ENCODE measurements at places on chromosomes 16 and 17.

DNA sequence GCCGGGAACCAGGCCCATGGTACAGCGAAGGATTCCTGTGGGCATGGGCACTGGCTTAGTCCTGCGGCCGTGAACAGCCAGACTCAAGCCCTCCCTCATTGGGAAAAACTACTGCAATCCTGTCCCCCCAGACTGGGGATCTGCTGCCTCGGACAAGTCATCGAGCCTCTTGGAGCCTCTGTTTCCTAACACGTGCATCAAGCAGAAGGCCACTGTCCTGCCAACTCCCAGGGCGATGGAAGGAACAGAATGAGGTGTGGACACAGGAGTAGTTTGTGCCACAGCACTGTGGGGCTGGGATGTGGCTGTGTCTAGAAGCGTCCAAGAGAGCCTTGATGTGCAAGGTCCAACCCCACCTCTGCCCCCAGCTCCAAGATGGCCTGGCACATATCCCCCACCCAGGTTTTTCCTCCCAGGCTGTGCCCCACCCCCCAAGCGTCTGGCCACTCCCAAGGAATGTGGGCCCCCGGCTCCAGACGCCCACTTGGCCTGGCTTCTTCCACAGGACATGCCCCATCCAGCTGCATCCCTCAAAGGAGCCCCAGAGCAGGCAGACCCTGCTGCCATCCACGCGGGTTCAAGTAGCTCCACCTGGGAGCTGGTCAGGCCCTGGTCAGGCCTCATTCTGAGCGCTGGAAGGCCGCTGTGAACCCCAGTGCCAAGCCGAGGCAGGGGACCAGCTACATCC is 3.4 kb downstream of the CAMKK1 start:
- DNase-seq, result no peak

DNA sequence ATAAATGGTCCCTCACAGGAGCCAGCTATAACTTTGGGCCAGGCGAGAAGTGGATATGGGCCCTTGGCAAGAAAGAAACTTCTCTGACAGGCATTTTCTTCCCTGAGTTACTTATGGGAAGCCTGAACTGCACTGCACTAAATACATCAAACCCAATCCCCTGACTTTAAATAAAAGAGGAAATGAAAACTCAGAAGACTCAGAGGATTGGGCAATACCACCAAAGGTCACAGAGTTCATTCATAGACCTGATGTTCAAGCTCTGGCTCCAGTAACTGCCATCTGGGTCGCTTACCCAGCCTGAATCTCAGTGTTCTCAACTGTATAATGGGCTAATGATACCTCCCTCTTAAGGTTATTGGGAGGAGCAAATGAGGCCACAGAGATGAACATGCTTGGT is 815 bp downstream of the KRT35 start:
- no peak for DNase-seq

- DNase-seq, result no peak
These were observed 52.8 kb downstream of the PLXDC1 start for GRCh38 chr17:39098588-39098987.

DNA sequence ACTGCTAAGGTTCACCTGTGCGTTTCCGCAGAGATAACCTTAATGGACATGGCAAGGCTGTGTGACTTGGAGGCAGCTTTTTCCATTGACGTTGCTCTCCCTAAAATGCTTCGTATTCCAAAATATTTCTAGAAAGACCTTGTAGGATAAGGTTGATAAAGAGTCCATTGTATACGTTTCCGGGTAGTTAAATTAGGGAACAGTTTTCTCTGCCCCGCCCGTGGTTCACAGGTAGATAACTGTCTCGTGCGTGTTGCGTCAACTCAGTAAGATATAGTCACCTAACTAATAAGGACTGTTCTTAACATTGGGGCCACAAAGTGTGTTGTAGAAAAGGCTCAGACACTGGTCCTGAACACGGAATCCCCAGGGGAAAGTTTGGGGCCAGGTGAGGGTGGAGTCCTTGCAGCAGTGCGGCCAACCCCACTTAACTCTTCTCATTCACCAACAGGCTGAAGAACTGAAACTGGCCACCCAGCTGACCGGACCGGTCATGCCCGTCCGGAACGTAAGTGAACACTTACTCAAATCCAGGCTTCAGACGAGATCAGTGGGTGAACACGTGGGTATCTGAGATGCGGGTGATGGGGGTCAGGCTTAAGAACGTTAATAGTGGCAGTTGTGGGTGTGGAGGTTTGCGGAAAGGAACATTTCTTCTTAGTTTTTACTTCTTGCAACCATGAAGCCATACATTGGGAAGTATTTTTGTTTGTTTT is 1.6 kb downstream of the RPL13 start:
- no peak for DNase-seq

- no peak for DNase-seq
These were observed 6.7 kb downstream of the ABCA3 start for GRCh38 chr16:2333772-2334379.

GRCh38 chr17:348692-349425 is 3.7 kb downstream of the RPH3AL start:
- no peak for DNase-seq

DNA sequence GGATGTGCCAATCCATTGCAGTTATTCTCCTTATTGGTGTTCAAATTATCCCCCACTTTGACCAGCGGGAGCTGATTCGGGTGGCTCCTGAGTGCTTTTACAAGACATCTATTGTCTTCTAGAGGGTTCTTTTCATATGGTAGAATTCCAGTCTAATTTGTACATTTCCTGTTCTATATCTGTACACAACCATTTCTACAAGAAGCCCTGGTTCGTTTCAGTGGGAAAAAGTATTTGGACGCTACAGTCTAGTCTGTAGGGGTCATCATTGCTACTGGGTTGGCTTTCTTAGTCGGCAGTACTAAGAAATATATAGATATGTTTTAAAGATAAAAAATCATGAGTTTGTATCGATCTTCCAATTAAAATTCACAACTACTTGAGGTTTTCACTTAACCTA is 262.6 kb downstream of the MAP2K6 start:
- DNase-seq, result no peak

GRCh38 chr17:29278692-29279091 is 15.3 kb downstream of the NUFIP2 start:
- DNase-seq, result no peak

DNA sequence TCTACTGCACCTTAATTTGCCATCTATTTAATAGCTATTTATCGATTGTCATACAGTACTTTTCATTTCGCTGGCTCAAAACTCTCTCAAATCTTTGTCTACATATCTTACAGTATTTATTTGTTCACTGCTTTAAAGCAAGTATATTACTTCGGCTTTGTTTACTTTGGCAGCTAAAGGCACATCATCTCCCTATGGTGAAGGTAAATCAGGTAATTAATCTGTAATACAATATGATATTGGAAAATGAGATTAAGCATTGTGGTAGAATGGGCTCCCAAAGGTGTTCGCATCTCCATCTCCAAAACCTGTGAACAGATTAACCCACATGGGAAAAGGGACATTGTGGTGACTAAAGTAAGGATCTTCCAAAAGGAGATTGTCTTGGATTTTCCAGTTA is 6.5 kb downstream of the TMEM170A start:
- no peak for DNase-seq

DNA sequence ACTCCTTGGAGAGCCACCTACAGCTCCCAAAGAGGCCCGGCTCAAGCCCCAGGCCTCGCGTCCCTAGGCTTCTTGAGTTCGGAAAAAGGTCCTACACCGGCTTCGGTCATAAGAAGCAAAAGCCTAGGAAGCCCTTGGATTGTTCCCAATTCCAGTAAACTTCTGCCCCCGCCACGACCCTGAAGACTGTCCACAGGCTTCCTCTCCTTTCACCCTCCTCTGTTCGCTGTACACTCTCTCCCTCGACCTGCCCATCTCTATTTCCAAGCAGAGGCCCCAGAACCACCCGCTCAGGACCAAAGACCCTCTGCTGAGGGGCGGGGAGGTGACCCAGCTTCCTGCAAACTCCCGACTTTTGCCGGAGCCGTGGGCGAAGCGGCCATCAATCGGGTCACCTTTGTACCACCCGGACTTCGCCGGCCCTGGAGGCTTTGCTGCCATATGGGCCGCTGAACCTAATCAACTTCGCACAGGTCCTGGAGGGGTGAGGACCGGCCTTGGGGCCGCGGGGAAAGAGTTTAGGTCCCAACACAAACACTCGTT is 2.7 kb downstream of the HOXB2 start:
- no peak for DNase-seq

DNA sequence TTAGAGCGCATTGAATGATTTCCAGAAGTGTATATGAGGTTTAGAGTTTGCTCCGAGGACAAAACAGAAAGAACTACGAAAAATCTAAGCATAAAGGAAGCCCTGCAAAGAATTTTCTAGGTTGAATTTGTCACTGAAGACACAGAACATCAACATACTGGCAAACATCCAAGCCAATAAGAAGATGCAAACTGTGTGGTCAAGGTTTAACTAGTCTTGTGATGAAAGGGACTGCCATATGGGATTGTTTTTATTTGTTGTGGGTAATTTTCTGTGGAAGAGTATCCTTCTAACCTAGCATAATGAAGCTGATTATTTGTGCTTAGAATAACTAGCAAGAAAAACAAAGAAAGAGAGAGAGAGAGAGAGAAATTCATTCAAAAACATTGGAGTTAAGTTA is 492.0 kb upstream of the ERCC4 start:
- DNase-seq, result peak; percentile 47

DNA sequence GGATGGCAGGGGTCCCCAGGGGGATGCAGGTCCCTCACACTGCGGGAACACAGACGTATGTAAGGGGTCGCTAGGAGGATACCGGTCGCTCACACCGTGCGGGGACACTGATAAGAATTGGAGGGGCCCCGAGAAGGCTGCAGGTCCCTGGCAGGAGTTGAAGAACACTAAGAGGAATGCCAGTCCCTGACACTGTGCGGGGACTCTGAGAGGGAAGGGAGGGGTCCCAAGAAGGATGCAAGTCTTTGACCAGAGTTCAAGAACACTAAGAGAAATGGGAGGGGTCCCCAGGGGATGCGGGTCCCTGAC is 510 bp downstream of the ERCC4 start:
- no peak for DNase-seq

- no peak for DNase-seq
These were observed 2.2 kb downstream of the BCKDK start for GRCh38 chr16:31110106-31111034.

GRCh38 chr17:263271-263670 is 81.8 kb upstream of the DOC2B start:
- DNase-seq, result no peak

- DNase-seq, result peak; percentile 70
These were observed 100.8 kb downstream of the CCDC182 start for GRCh38 chr17:57644326-57644725.

DNA sequence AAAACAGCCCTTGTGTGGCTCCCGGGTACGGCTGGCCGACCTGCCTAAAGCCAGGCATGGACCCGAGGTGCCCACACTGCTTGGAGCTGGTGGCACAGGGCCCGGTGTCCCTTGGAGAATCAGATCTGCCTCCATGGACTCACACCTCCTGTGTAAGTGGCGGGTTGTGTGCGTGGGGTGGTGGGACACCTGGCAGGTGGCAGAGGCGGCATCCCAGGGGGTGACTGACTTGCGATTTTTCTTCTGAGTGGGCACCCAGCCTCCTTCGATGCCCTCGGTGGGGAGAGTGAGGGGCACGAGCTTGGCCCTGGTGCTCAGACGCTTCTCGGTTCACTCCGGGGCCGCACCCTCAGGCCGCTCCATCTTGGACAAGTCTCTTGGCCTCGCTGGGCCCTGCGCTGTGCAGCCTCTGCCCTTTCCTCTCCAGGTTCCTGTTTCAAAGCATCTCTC is 35.8 kb downstream of the METRNL start:
- no peak for DNase-seq

- DNase-seq, result peak; percentile 74
These were observed 5.3 kb upstream of the NOS2 start for GRCh38 chr17:27805520-27806146.

DNA sequence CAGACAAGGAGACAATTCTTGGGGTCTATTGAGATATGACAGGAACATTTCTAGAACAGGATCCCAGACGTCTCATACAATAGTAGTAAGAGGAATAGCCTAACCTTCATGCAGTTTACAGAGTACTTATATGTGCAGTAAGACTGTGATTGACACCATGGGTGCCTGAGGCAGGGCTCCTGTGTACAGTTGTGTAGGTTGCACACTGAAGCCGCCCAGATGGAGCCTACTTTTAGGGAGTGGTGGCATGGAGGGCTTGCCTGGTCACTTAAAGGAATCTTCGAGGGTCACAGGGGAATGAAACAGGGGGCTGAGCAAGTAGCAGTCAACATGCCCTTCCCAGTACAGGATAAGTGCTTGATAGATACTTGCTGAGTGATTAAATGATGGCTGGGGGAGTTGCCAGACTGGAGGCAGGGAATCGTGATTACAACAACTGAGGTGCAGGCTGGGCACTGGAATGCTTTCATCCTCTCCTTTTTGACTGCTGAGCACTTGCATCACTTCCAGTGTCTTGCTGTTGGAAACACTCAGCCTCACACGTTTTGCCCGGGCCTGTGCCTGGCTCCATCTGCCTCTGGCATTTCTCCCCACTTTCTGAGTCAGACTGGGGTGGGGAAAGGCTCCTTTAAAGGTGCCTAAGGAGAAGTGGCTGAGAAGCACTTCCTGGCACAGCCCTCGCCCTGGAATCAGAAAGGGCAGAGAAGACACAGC is 71.0 kb downstream of the COPRS start:
- no peak for DNase-seq

GRCh38 chr17:67520252-67520906 is 143.3 kb downstream of the PITPNC1 start:
- no peak for DNase-seq

GRCh38 chr16:7452090-7452489 is 119.4 kb downstream of the RBFOX1 start:
- DNase-seq, result no peak

DNA sequence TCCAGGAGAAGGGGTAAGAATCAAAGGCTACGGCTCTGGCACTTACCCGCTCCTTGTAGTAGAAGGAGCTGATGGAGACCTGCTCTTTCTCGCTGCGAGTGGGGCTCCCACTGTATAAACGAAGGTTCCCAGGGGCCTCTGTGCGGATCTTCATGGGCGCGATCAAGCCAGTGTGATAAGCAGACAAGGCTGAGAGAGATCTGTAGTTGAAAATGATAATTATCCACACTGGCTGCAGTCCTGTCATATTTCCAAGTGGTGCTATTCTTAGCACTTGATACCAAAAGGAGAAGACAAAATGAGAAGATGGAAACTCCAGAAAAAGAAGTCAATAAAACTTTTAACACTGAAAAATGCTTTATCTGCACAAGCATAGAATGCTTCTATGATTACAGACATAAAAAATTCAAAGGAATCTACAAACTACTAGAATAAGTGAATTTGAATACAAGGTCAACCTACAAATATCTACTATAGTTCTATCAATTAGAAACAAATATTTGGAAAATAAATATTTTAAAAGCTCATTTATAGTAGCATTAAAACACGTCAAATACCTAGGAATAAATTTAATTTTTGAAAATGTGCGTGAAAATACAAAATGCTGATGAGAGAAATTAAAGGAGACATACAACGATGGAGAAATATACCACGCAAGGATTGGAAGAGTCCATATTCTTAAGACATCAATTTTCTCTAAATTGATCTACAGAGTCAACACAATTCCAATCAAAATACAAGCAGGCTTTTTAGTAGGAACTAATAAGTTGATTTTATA is 80.8 kb downstream of the WDR59 start:
- no peak for DNase-seq
